ENCODE measurements at places on chromosomes 12 and 14.

DNA sequence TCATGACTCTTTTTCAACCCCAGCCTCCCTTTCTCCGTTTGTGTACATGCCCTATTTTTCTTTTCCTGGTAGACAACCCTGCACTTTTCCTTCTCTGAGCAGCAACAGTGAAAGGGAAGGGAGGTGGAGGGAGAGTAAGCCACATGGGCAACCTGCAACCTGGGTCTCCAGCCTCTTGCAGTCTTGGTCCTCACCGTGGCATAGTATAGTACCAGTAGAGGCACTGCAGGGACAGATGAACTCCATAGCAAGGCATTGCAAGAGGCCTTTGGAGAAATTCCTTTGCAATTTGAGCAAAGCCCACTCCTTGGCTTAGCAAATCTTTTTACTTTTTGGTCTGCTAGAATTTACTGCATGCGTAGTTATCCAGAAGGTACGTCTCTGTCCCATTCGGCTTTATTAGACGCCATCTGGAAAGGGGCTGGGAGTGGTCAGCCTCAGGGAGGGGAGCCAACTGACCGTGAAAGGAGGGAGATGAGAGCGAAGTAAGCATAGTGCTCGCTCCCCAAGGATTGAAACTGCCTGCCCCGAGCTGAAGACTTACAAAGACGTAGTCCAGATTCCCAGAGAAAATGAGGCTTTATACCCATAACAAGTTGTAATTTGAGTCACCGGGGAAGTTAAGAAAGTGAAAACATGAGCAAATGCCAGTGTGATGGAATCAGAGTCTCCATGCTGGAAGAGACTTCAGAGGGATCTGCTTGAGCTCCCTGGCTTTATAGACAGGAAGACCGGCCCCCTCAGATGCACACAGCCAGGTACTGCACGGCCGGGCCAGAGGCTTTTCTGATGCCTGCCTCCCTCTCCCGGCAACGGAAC is 332.0 kb downstream of the CACNA1C start:
- no peak for DNase-seq

DNA sequence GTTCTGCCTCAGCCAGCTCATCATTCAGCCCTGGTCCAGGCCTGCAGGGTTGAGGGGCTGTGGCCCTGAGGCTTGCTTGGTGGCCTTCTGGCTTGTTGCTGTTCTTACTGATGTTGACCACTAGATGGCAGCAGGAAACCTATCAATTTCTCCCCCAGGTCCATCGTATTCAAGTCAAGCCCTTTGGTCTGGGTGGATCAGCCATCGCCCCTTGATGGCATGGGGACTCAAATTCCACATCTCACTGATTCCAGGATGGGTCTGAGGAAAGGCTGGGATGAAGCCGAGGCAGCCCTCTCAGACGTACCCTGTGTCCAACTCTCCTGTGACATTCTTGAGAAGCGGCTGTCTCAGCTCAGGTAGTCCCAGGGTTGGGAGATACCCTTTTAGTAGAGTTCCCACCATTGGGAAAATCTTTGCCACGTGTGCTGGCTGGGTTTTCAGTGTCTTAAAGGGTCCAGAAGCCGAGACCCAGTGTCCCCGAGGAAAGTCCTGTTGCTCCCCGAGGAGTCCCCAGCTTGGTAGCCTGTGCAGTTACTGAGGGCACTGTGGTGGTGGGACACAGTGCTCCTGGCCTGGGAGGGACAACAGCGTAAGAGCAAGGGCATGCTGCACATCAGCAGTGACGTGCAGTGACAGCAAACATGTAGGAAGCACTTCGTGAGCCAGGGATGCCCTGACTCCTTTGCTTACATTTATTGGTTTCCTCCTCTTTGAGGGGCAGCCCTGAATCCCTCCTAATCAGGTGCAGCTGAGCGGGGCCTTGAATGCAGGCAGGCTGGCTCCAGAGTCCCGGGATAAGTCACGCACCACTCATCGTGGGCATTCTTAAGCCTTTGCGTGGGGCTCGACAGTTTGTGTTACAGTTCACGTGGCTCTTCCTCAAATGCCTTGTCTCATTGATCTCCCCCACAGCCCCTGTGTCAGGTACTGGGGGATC is 58.6 kb downstream of the TSPAN9 start:
- peak; percentile 93 for DNase-seq

- DNase-seq, result no peak
These were observed 18.4 kb downstream of the HDAC7 start for GRCh38 chr12:47801170-47801903.

GRCh38 chr12:81558031-81558430 is 201.1 kb downstream of the PPFIA2 start:
- no peak for DNase-seq

- DNase-seq, result no peak
These were observed 2.1 kb downstream of the TNS2 start for GRCh38 chr12:53051881-53052412.

DNA sequence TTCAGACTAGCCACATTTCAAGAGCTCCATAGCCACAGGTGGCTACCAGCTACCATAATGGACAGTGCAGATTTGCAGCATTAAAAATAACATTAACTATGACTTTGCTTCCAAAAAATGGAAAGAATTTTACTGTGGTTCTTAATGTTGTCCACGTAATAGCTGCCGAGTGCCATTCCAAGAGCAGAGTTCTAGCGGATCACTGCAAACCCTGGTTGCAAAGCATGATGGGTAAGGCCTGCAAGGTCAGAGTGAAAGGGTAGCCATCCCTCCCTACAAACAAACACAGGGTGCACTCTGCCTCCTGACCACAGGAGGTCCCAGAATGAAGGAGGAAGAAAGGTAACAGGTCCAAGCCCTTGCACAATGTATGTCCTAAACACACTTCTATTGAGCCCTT is 157.6 kb downstream of the DPF3 start:
- peak; percentile 86 for DNase-seq

GRCh38 chr12:3929875-3930615 is 56.8 kb upstream of the PARP11 start:
- no peak for DNase-seq

DNA sequence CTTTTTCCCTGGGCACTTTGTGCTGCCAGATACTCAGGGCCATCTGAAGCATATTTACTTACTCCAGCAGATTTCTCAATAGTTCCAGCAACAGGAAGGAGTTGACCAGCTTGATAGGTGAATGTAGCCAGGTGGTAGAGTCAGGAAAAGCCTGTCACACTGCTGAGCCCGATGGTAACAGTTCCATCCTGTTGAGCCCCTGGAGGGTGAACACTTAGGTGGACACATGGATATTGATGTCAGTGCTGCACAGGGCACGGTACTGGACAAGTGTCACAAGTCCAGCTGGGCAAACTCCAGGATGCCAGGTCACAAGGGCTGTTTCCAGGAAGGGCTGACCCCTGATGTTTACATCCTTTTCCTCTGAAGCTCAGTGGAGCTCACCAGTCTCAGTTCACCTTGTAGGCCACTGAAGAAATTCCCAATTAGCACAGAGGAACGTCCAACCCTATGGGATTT is 2.3 kb upstream of the SMOC1 start:
- no peak for DNase-seq

DNA sequence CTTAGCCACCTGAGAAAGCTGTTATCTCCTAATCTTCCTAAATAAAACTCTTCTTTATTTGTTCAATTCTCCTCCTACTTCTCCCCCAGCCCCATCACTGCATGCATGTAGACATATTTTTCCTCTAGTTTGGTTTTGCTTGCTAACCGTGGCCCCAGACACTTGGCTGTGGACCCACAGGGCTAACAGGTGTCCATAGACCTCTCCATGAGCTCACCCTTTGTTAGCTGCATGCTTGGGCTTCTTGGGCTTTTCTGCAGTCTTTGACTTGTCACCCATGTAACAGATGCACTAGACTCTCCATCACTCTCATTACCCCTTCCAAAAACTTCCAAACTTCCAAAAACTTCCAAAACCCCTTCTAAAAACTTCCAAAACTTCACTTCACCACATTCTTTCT is 59.2 kb upstream of the PLEKHA5 start:
- DNase-seq, result no peak

GRCh38 chr12:118319627-118320026 is 53.1 kb downstream of the TAOK3 start:
- DNase-seq, result no peak

DNA sequence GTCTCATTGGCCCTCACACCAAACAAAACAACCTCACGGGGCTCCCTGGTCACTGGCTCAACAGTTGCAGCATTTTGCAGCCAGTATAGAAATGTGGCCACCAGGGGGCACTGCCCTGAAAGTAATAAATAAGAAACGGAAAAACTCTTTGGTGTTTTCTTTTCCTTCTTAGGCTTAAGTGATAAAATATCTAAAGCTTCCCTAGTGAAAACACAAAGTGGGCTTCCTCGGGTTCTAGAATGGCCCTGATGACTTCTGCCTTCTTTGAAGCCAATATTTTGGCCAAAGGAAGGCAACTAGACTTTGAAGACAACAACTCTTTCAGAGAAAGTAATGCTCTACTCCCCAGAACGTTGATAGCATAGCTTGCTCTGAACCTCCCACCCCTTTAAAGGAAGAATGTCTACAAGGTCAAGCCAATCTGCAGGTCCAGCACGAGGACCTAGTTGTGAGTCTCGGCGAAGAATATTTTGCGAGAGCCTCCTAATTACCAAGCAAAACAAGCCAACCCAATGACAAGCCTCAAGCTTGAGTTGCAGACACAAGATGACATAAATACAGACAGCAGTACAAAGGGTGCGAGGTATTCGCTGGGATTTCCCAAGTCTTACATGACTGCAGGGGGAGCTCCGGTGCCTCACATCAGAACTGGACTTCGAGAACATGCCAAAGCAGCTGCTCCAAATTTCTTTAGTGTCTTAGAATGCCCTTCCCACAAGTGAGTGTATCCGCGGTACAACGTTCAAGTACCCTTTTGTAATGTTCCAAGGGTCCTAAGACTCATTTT is 2.6 kb downstream of the ITPK1 start:
- DNase-seq, result peak; percentile 85

GRCh38 chr14:104969741-104970230 is 8.4 kb downstream of the AHNAK2 start:
- DNase-seq, result no peak

- DNase-seq, result no peak
These were observed 15.4 kb downstream of the NTF3 start for GRCh38 chr12:5447320-5447719.
